ENCODE measurements at places on chromosomes 1 and 21.
A peak's percentile ranks its signal among the peaks of the same experiment; 100 is the strongest.

DNA sequence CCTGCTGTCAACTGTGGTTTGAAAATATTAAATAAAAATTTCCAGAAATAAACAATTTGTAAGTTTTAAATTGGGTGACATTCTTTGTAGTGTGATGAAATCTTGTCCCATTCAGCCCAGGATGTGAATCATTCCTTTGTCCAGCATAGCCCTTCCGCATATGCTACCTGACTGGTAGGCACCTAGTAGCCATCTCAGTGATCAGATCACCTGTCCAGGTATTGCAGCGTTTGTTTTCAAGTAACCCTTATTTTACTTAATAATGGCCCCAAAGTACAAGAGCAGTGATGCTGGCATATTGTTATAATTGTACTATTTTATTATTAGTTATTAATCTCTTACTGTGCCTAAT lies 351.6 kb upstream of the B3GALT2 start:
- DNase-seq = no peak

GRCh38 chr1:9169601-9170137 lies 40.8 kb upstream of the GPR157 start:
- DNase-seq = no peak

GRCh38 chr21:39601187-39601928 lies 11.4 kb upstream of the B3GALT5 start:
- no peak for DNase-seq

DNA sequence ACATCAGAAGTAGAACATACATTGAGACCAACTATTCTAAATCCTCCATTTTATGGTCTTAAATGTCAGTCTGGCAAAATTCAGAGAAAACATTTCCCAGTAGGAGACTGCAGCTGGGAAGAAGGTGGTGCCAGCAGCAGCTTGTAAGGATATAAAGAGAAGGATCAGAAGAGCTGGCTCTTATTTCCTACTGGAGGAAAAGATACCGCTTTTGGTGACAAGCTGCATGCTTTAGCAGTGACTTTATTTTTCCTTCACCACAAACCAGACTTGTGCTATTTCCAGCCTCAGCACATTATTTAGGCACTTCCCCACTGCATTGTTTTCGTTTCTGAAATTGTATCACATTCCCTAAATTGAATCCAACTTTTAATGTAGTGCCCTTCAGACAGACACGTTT lies 28.4 kb downstream of the RNF11 start:
- DNase-seq = no peak

DNA sequence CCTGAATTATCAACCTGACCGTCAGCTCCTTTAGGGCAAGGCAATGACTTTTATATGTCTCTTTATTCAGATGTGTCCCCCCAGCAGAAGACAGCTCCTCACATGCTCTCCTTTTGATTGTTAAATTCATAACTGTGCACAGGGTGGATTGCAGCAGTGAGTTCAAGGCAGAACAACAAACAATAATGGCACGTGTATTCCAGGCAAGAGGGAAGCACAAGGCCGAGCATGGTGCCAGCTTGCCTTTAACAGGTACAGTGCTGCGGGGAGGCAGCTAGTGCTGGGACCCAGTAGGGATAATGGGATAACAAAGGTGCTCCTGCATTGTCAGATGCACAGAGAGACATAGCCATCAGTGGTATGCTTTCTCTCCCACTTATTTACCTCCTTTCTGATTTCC lies 248.4 kb downstream of the RHOU start:
- DNase-seq = no peak

DNA sequence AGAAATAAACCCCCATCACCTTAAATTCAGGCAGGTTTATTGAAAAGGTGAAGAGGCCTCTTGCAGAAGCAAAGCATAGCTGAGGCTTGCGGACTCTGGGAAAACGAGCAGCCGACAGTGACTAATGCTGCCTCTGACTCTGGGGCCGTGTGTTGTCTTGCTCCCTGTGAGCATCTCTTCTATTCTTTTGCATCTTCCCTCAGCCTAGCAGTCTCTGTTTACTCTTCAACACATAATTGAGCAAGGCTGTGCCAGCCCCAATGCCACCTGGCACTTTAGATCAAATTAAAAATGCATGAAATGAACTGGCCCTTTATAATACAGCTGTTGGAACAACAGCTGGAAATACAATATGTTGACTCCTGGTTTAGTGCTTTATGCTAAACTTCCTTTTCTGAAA lies 18.4 kb upstream of the REG4 start:
- DNase-seq = no peak

- no peak for DNase-seq
Measured at GRCh38 chr21:45049714-45050344, 24.6 kb upstream of the ADARB1 start.

DNA sequence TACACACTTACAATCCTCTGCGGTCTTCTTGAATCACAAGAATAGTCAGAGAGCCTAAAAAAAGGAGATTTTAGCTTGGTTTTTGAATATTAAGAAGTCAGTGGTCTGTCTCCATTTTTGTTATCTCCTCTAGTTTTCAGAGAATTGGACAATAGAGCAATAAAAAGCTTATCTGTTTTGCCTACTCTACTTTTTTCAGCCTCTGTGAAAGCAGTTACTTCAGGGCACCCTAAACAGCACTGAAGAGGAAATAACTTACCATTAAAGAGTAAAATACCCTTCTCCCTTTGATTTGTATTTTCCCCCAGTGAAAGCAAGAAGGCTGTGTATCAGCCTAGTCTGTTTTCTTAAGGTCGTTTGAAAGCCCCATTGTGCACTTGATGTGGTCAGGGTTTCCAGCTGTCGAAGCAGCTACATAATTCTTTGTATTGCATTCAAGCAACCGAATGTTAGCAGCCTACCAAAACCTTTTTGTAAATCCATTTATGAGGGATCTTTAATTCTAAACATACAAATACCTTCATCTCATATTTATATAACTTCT lies 1.0 kb downstream of the NTMT2 start:
- DNase-seq = no peak

- no peak for DNase-seq
Measured at GRCh38 chr1:32706491-32706890, 3.9 kb upstream of the SYNC start.

- no peak for DNase-seq
Measured at GRCh38 chr1:31514117-31514516, 62.2 kb upstream of the TINAGL1 start.

- DNase-seq = no peak
Measured at GRCh38 chr21:18164483-18164882, 80.2 kb upstream of the CHODL start.

DNA sequence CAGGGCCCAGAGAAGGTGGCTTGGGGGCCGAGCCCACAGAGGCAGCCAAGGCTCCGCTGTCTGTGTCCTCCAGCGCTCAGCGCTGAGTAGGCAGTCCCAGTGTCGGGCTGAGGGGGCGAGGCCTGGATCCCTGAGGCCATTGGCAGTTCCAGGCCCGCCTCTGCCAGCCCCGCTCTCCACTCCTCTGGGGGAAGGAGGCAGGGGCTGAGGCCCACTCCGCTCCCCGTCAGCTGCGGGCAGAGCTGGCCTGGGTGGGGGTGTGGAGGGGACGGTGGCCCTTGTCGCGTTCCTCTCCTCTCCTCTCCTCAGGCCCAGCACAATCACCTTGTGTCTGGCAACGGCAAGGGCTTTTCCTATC lies 132.8 kb downstream of the CASZ1 start:
- DNase-seq = no peak

- DNase-seq = peak; percentile 31
Measured at GRCh38 chr1:14686701-14687100, 88.2 kb downstream of the KAZN start.

- DNase-seq = no peak
Measured at GRCh38 chr1:183480971-183481441, 8.7 kb downstream of the SMG7 start.

- DNase-seq = no peak
Measured at GRCh38 chr1:203598752-203599151, 27.9 kb upstream of the ATP2B4 start.

DNA sequence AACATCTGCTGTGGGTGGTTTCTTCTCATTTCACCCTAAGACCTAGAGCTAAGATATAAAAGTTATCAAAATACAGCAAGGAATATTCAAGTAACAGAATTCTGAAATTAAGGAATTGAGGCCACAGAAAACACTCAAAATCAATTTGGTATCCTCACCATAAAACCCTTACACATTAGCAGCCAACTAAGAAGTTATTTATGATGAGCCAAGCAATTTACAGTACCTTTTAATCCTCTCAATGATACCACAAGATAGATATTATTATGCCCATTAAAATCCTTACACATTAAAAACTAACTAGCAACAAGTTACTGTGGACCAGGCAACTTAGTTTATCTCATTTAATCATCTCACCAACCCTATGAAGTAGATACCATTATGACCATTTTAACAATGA lies 81.6 kb downstream of the FAF1 start:
- no peak for DNase-seq

DNA sequence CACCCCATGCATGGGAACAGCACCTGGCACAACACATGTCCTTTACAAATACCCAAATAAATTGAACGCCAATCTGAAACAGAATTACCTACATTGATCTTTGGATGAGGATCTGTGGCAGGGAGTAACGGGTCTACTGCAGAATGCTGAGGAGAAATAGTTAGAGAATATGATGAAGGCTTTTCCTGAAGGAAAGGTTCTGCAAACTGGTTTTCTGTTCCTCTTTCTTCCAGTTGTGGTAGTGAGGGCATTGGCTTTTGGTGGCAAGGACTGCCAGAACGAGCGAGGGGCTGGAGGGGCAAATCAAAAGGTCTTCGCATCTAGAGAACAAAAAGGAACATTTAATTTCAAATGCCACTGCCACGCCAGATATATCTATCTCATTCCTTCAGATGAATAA lies 19.8 kb downstream of the CEP104 start:
- DNase-seq = no peak
